ENCODE measurements at places on chromosomes 13 and 19.

DNA sequence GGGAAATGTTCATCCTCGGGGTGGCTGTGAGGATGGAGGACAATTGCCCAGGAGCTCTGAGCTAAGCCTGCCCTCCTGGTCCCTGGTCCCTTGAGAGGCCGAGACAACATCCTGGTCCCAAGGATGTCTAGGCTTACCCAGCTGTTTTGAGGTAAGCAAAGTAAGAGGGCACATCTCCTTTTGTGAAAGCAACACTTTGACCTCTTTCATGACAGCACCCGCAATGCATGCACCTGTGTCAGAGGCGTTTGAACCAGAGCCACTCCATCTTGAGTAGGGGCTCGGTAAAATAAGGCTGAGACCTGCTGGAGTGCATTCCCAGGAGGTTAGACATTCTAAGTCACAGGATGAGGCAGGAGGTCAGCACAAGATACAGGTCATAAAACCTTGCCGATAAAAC, 43.1 kb upstream of the ANKRD10 start:
- DNase-seq = no peak

- DNase-seq = no peak
Observed at GRCh38 chr13:37716420-37717195, 118.0 kb upstream of the POSTN start.

- DNase-seq = no peak
Observed at GRCh38 chr19:46867170-46867569, 6.4 kb downstream of the ARHGAP35 start.

- no peak for DNase-seq
Observed at GRCh38 chr19:13521066-13521465, 14.8 kb upstream of the CACNA1A start.

- no peak for DNase-seq
Observed at GRCh38 chr13:28640861-28641599, 17.9 kb upstream of the POMP start.

Data from T-helper 22 cell (primary cell).